ENCODE measurements at places on chromosomes 13 and 19. TPM values are rescaled to one million over a fixed set of nuclear protein-coding genes. Genes with fewer than 3 reads are reported as not detected.

Gene LYPD3
- total RNA-seq, result not detected

DNA sequence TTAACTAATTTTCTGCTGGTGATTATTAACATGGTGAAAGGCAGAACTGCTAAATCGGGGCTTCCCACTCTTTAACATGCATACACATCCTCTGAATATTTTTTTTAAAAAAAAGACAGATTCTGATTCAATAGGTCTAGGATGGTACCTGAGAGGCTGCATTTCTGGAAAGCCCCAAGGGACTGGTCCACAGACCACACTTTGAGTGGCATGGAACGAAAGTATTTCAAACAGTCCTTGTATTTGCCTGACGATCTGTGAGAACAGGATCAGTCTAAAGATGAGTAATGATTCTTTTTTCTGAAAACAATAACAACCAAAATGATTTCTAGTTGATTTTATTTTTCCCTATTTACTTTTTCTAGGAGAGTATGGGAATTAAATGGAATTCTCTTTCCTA, 16.7 kb upstream of the SPART start:
- DNase-seq, result no peak

DNA sequence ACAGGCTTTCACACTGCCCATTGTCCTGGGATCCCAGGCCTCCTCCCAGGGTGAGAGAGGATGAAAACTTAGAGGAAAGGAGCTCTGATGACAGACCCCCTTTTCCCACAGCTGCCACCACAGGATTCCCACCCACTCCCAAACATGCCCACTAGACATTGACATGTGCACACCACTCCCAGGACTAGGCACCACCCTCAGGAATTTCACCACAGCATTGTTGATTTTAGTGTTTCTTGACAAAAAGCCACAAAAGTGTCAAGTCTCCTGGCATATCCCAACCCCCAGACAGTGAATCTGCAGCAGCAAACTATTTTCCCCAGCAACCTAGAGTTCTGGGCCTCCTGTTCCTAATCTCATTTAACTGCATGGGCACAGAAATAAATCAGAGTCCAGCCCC, 10.1 kb downstream of the ZNF714 start:
- DNase-seq, result no peak

Gene RYR1
- total RNA-seq, result not detected

Gene ZNF442
- total RNA-seq, result 0.93 TPM

DNA sequence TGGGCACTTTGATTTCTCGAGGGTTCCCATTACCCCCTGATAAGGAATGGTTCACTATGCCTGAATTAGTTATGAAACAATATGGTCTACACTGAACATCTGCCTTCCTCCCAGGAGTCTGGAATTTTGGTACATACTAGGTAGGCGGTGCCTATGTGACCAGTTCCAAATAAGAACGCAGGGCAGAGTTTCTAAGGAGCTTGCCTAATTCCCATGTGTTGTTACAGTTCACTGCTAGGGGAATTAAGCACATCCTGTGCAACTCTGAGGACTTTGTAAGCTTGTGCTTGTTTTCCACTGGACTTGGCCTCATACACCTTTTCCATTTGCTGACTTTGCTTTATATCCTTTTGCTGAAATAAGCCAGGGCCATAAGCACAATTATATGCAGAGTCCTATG, 29.2 kb downstream of the RBM26 start:
- DNase-seq, result no peak

DNA sequence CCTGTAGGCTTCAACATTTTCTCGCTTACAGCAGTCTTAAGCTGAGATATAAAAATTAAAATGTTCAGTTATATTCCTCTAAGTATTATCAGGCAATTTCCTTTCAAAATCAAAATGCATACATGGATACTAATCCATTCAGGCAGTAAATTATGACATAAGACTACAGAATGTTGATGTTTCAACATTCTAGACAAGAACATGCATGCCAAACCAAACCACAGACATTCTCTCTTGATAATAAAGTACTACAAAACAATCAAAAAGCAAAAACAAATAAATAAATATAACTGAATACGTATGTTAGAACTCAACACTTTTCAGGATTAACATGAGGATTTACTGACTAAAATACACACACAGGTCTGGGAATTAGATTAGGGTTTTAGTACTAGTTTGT, 7.7 kb downstream of the DIS3 start:
- DNase-seq, result no peak

Gene CLDN10
- total RNA-seq, result not detected

DNA sequence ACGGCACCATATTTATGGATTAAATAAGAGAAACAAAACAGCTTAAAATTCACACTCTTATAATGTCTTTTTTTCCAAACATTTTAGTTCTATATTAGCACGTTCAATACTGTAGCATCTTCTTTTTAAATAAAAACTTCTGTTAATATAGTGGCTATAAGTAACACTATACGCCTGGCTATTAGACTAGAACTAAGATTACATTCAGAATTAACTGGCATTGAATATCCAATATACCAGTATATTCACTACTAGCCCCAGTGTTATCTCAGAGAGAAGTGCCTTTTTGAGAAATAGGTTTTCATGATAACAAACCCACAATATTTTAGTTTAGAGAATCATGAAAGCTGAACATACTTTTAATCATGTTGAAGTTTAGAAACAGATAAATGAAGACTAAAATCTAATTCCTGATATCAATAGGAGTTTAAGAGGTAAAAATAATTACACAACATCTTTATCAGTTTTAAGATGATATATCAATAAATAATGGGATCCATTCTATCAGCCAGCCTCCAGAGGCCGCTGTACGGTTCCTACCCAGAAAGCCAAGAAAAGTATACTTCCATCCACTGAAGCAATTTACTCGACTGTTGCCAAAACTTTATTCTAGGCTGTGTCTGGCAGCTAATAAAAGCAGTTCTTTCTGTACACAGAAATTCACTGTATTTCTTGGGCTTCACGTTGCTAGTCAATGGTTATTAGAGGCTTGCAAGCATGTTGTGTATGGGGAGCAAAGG, 1113.4 kb upstream of the MIR17HG start:
- DNase-seq, result no peak

DNA sequence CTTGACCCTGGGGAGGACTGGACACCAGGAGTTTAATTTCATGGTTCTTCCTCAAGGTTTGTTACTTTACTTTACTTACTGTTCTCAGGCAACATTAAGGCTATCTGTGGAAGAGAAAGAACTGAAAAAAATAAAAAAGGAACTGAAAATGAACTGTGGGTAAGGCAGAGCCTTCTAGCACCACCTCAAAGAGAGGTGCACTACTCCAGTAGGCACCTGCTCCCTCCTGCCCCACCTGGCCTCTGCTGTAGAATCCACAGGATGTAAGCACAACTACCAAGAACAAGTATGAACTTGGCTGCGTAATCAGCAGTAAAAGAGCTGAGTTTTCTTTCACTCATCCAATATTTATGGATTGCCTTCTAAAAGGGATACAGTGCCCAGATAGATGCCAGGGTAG, 12.2 kb downstream of the ZNF112 start:
- no peak for DNase-seq

DNA sequence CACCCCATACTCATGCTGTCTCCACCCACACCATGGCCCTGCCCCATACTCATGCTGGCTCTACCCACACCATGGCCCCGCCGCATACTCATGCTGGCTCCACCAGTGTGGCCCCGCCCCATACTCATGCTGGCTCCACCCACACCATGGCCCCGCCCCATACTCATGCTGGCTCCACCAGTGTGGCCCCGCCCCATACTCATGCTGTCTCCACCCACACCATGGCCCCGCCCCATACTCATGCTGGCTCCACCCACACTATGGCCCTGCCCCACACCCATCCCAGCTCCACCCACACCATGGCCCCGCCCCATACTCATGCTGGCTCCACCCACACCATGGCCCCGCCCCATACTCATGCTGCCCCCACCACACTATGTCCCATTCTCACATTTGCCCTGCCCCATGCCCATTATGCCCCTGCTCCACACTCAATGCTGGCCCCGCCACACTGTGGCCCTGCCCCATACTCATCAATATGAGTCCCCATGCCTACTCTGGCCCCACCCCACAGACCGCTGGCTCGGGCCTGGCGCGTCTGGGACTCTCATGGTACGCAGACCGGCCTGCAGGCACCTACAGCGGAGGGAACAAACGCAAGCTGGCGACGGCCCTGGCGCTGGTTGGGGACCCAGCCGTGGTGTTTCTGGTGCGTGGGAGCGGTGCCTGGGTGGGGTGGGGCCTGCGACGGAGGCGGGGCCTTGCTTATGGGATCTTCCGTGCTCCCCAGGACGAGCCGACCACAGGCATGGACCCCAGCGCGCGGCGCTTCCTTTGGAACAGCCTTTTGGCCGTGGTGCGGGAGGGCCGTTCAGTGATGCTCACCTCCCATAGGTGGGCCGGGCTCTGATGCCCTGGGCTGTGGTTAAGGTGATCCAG, 3.7 kb upstream of the ARHGAP45 start:
- DNase-seq, result no peak

DNA sequence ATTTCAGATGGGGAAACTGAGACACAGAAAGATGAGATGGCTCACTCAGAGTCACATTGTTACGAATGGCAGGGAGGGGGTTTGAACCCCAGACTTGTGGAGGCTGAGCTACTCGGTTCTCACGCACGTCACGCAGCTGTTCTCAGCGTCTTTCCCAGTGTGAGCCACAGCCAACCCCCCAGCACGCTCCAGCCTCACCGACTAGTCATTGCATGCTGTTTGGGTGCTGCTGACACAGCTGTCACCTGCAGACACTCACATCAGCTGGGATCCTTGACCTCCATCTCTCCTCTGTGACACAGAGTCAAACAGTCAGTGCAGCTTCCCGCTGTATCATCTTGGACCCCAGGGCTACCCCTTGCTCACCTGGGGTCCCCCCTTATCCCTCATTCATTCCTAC, 2.4 kb upstream of the NCAN start:
- DNase-seq, result no peak

DNA sequence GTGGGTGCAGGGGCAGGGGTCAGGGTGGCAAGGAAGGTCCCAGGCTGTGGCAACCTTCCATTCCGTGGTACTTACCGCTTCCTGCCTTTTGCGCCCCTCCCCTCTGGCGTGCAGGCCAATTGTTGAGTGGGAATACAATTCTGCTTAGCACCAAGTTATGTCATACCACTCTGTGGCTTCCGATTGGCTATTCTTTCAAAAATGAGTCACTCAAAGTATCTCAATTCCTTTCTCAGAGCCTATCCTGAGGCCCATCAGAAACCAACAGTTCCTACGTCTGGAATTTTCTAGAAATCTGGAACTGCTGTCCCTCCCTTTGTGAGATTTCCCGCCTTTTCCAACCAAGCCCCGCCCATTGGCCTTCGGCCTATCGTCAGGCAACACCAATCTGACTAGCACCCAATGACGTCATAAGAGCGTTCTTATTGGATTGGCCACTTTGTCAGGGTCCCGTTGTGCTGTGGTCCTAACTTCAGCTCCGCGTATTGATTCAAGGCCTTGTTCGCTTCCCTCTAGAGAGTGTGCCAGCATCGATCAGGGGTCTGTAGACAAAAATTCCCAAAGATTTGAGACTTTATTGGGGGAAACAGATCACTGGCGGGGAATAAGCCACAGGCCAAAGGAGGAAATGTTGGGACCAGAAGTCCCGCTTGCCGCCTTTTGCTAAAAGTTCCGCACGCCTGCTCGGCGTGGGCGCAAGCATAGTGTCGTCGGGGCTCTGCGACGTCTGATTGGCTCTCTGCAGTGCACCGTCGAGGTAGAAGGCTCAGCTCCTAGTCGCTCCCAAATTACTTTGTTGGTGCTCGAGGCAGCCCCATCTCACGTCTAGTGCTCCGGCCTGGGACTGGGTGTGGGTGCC, 11.7 kb downstream of the NTN5 start:
- DNase-seq, result peak; percentile 96

- no peak for DNase-seq
Measured at GRCh38 chr13:47417485-47417884, 520.6 kb upstream of the HTR2A start.

- no peak for DNase-seq
Measured at GRCh38 chr13:114264886-114265611, 16.4 kb upstream of the UPF3A start.

Gene CGB8
- not detected for total RNA-seq

DNA sequence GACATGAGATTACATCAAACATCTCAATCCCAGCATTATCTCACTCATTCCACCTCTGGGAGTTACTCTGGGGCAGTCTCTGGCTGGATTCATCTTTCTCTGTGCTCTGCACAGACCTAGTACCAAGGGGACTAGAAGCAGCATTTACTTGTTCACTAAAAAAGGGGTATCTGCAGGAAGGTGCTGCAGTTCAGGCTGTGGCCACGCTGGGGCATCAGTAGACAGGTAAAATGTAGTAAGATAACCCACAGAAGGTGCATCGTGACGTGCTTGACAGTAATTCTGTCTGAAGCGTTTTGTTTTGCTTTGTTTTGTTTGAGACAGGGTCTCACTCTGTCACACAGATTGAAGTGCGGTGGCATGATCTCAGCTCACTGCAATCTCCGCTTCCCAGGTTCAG, 29.3 kb downstream of the ZNF564 start:
- DNase-seq, result no peak

DNA sequence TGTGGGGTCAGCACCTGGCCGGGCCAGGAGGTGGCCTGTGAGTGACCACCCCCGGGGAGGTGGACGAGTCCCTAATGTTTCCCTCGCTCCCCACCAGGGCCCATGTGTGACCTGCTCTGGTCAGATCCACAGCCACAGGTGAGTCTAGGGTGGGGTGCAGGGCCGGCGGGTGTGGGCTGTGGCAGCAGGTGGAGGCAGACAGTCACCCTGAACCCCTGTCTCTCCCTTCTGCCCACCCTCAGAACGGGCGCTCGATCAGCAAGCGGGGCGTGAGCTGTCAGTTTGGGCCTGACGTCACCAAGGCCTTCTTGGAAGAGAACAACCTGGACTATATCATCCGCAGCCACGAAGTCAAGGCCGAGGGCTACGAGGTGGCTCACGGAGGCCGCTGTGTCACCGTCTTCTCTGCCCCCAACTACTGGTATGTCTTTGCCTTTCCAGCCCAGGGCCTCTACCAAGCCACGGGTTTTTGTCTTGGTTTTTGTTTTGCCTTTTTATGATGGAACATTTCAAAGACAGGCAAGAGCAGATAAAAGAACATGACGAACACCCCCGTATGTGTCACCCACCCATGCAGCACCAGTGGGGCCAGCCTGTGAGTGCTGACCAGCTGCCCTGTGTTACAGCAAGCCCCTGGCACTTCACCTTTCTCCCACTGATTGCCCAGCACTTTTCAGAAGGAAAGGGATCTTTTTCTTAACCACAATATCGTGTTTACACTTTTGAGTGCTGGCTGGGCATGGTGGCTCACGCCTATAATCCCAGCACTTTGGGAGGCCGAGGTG, 24.9 kb downstream of the CCDC8 start:
- DNase-seq, result no peak
